ENCODE measurements at places on chromosomes 16 and 17.

DNA sequence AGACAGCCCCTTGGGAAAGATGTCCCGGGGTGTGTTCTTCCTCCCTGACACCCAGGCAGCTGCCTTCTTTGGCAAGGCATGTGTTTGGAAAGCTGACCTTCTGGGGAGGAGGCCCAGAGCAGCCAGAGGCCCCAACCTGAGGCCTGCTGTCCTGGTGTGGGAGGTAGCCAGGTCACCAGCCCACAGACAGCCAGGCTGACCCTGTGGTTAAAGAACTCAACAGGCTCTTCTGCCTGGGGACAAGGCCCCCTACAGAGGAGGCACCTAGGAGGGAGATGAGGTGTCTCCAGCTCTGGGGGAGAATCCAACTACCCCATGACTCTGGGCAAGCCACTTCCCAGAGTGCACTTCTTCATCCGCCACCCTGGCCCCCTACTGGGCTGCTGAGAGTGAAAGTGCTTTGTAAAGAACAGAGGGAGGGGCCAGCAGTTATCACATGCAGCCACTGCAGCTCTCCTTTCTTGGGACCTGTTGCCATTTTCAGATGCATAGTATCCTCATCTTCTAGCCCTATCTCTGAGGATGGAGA, 13.1 kb upstream of the SREBF1 start:
- DNase-seq: no peak

- DNase-seq: no peak
Measured at GRCh38 chr17:8117980-8118768, at the start of gene ALOXE3. Gene ALOXE3 (minus strand): TSS chr17:8118514. CDS start chr17:8117990, 524 bp downstream.

DNA sequence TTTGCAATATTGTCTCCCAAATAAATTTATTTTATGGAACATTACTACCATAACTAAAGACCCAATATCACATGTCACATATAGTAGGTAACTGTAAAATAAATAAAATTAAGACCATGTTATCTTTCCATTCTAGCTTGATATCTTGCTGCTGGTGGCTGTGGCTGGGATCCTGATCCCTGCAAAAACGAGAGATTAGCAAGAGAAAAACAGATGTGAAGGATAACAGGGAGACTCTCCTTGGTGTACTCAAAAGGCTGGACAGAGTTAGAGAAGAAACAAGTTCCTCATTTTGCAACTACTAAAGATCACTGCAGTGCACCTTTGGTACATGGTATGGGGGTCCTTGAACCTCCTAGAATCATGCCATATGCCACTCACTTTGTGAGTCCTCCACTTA, 49.7 kb downstream of the ARHGAP27 start:
- no peak for DNase-seq

- no peak for DNase-seq
Measured at GRCh38 chr16:65015599-65015998, 106.3 kb downstream of the CDH11 start.

DNA sequence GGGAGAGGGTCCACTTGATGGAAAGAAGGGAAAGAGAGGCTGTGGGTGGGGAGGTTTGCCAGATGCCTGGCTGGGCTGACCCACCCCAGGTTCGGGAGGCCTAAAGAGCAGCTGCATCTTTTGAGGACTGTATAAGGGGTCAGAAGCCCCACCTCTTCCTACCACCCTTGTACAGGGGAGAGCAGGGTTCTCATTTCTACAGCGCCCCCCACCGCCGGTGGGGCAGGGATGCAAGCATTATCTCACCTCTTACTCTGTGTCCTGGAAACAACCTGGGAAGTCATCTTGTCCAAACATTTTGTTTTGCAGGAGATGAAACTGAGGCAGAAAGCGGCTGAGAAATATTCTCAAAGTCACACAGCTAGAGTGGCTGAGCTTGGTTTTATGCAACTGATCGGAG, 22.5 kb upstream of the CCDC182 start:
- DNase-seq: no peak

DNA sequence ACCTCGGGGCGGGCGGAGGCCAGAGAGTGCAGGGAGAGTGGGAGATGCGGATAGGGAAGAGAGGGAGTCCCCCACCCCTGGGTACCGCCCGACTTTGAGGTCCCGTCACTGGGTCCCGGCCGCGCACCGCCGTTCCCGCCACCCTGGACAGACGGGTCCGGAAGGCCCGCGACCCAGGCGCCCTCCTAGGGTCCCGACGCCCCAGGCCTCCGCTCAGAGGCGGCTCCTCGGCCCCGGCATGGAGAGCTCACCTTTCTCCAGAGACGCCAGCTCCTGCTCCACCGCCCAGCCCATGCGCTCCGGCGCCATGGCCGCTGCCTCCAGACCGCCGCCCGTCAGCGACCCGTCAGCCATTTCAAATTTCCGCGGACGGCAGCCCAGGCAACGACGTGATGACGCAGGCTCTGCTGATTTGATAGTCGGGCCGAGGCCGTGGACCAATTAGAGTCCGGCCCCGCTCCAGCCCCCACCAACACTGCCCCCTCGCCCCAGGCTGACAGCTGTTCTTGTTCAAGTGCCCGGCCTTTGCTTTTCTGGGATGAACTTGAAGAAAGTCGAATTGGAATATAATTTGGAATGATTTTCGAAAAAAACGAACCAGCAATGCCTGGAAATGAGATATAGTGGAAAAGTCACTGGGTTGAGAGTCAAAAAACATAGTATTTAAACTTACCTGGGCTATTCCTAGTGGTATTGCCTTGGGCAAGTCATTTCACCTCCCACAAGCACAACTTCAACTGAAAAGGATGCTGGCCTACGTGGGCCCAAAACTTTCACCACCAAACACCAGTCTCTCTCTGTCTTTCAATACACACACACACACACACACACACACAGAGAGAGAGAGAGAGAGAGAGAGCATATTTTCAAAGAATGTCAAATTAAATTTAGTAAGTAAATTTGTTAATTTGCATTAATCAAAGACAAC, at the start of gene SHCBP1:
Gene SHCBP1 (minus strand): TSS at position 374 of the 928 bp plus-strand sequence. CDS start 20 bp downstream, at position 354.
- no peak for DNase-seq

DNA sequence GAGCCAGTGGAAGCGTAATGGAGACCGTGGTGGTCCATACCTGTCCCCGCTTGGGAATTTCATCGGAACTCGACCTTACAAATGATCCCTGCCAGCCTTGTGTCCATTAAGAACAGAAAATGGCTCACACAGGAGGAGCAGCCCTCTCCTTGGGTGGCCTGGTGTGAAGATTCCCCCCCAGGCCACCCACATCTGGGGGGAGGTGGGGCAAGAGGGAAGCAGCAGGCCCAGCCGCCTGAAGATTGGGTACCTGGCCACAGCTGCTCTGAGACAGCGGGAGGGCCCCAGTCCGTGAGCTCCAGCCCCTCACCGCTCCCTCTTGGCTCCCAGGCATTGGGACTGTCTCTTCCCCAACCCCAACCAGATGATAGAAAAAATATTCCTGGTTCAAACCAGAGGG, 277.8 kb upstream of the FOXF1 start:
- DNase-seq: no peak

DNA sequence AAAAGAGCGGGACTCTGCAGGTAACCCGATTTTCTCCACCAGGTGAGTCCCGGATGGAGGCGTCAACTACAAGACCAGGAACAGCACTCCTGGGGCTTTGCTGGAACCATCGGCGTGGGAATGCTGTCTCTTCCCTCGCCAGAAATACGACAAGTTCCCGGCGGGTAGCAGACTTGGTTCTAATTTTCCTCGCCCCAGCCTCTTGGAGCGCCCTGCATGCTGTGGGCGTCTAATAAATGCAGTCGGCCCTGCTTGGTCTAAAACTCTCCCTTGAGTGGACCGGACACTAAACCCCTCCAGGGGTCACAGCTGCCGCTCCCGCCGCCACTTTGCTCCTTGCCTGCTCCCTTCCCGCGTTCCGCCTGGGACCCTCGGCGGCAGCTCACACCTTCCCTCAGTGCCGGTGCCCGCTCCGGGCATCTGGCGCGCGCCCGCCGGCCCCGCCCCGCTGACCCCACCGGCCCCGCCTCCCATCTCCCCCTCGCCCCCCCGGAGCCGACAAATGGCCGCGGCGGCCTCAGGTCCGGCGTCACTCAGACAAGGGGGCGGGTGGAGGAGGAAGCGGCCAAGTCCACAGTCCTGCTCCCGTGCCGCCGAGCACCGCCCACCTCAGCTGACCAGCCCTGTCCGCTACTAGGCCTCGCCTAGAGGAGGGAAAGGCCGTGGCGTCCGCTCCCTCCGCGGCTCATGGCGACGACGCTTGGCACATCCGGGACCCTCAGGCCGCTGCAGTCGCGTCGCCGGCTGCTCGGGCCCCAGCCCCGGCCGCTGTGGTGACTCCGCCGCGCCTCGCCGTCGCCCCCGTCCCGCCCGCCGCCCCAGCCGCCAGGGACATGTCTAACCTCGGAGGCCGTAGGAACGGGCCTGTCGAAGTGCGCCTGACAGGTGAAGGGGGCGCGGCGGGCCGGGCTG, 65.8 kb downstream of the KPNA2 start:
- DNase-seq: peak; percentile 74
